H9 (cell line): ENCODE measurements at places on chromosomes 7 and 10. TPM values are rescaled to one million over a fixed set of nuclear protein-coding genes. Genes with fewer than 3 reads are reported as not detected.

GRCh38 chr7:43735802-43736603 lies 6.7 kb upstream of the COA1 start:
- H3K4me1 ChIP-seq, result no peaks in the 10 kb centered on the region
- no peak overlapping the region for H3K27ac ChIP-seq
- no peaks in the 10 kb centered on the region for H3K36me3 ChIP-seq
- DNase-seq, result no peak
- H3K4me3 ChIP-seq, result no peak overlapping the region
- no peaks in the 10 kb centered on the region for H3K27me3 ChIP-seq

Gene MRC1
- total RNA-seq, result not detected in 2 replicates

- no peak for DNase-seq
- H3K27me3 ChIP-seq, result no peaks in the 10 kb centered on the region
- H3K4me3 ChIP-seq, result no peak overlapping the region
- no peak overlapping the region for H3K27ac ChIP-seq
- H3K36me3 ChIP-seq, result peaks cover 39% of the 10 kb centered on the region
These were observed 35.3 kb downstream of the ATAD1 start for GRCh38 chr10:87782721-87783120.

Gene NEURL1
- 0.92 and 1.2 TPM in 2 replicates for total RNA-seq

DNA sequence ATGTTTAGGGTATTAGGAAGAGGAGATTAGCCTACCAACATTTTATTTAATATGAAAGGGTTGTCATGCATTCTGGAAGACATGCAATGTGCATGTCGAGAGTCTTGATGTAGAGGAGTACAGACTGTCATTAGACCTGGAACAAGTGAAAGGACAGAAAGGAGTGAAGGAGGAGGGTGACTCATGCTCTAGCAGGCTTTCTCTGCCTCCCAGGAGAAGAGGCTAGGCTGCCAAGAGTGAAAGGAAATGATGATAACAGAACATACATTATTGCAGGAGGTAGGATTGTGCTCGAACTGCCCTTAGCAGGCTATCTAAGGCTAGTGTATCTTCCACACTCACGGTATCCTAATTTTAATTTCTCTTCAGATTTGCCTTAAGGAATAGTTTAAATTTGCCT lies 228.8 kb downstream of the EXOC4 start:
- no peaks in the 10 kb centered on the region for H3K4me1 ChIP-seq
- no peaks in the 10 kb centered on the region for H3K36me3 ChIP-seq
- no peak overlapping the region for H3K27ac ChIP-seq
- no peak for DNase-seq
- H3K27me3 ChIP-seq, result no peaks in the 10 kb centered on the region
- no peak overlapping the region for H3K4me3 ChIP-seq
